Natural killer cell treated with Interleukin-12 subunit alpha and Interleukin-12 subunit beta and Interleukin-15 and Interleukin-18, amount 100 ng/mL, for 72 hours (primary cell): ENCODE measurements at places on chromosomes 5 and 9. TPM values are rescaled to one million over a fixed set of nuclear protein-coding genes. Genes with fewer than 3 reads are reported as not detected.
A peak's percentile ranks its signal among the peaks of the same experiment; 100 is the strongest.

DNA sequence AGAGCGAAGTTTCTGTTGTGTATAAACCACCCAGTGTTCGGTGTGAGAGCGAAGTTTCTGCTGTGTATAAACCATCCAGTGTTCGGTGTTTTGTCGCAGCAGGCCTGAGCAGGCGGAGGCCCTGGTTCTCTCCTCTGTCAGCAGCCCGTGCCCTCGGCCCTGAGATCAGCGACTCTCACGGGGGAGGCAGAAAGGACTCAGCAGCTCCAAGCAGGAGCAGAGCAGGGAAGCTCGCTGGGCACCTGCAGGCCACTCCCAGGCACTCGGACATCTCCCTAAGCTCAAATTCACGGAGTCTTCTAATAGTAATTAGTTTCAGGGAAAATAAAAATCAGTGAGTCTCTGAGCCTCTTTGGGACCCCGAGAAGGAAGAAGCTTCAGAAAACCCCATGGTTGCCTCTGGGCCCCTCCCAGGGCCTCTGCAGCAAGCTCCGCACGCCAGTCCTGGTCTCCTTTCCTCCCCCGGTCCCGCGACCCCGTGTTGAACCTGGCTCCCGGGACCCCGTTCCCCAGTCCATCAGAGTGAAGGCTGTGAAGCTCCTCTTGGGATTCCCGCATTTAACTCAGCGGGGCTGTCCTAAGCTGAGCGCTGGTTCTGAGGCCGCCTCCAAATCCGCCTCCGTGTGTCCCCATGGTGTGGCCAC lies 81.9 kb upstream of the ADAMTS2 start:
- peak; percentile 57 for DNase-seq

DNA sequence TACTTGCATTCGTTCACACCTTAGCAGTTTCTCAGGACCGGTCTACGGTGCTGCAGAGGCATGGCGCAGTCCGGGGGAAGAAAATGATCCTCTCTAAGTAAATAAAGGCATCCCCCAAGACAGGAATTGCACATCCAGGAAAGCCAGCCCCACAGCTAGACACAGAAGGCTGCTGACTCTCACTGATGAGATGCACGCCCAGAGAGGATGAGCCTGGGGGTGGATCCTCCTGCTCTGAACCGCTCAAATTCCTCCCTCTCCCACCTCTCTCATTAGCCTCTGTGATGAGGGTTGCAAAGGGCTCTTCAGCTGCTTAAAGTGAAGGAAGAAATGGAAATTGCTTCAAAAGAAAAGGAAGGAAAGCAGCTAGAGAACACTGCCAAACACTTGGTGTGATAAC lies 132.4 kb downstream of the TTLL11 start:
- DNase-seq, result no peak

GRCh38 chr9:26975728-26976707 lies 19.8 kb downstream of the IFT74 start:
- no peak for DNase-seq

DNA sequence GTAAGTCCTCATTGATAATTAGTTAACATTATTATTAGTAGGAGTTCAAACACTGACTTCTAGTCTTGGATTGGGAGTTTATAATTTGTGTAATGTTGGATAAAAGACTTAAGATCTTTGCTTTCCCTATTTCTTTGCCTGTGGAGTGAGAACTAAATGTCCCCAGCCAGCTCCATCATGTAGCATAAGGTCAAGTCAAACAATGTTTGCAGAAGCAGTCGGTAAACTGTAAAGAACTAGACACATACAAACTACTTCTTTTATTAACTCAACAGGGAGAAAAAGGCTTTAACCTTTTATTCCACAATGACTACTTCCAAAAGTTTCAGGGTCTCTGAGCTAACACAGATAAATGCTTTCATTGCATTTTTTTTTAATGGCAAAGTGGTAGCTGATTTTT lies 192.3 kb downstream of the CTNND2 start:
- DNase-seq, result no peak

The TMC1 gene
- total RNA-seq, result not detected

GRCh38 chr9:94081864-94082463 lies 2.3 kb upstream of the PTPDC1 start:
- DNase-seq, result no peak

The CA9 gene
- not detected for total RNA-seq

- DNase-seq, result no peak
Observed at GRCh38 chr5:96324708-96325107, 108.3 kb downstream of the PCSK1 start.

DNA sequence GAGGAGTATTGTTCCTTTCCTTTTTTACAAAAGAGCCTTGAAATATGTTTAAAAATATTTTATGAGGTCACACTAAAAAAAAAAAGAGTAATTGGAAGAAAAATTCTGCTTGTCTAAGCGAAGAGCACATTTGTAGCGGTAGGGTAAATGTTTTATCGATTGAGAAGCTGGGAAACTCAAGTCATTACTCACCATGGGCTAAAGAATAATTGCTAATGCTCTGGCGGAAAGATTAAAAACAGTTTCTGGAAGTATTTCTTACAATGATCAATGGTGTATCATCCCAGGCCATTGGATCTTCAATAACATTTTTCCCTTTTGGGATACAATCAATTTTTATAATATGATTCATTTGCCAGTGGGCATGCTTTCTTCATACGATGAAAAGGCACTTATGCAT lies 450.0 kb downstream of the RASEF start:
- DNase-seq, result no peak

GRCh38 chr9:93861736-93862358 lies 93.3 kb downstream of the BARX1 start:
- DNase-seq, result no peak

- peak; percentile 67 for DNase-seq
Observed at GRCh38 chr5:124748687-124749594, 2.5 kb upstream of the ZNF608 start.

The SLC1A3 gene
- not detected for total RNA-seq

The GNG10 gene
- total RNA-seq, result 23.0 TPM

The PITX1 gene
- not detected for total RNA-seq

- no peak for DNase-seq
Observed at GRCh38 chr9:115593587-115594091, 475.7 kb upstream of the TNC start.

DNA sequence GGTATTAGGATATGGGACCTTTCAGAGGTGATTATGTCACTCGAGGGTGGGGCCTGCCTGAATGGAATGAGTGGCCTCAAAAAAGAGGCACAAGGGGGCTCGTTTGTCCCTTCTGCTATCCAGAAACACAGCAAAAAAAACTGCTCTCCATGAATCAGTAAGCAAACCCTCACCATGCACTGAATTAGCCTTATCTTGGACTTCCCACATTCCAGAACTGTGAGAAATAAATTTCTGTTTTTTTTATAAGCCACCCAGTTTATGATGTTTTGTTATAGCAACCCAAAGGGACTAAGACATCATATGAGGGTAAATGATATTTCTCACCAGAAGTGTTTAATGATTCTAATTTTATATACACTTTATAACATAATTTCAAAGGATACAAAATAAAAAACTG lies 476.6 kb upstream of the EDIL3 start:
- no peak for DNase-seq

- DNase-seq, result no peak
Observed at GRCh38 chr9:16318516-16319060, 551.9 kb downstream of the BNC2 start.

- no peak for DNase-seq
Observed at GRCh38 chr5:52811067-52811749, 23.5 kb downstream of the ITGA1 start.
